ENCODE measurements at places on chromosomes 4 and X.

DNA sequence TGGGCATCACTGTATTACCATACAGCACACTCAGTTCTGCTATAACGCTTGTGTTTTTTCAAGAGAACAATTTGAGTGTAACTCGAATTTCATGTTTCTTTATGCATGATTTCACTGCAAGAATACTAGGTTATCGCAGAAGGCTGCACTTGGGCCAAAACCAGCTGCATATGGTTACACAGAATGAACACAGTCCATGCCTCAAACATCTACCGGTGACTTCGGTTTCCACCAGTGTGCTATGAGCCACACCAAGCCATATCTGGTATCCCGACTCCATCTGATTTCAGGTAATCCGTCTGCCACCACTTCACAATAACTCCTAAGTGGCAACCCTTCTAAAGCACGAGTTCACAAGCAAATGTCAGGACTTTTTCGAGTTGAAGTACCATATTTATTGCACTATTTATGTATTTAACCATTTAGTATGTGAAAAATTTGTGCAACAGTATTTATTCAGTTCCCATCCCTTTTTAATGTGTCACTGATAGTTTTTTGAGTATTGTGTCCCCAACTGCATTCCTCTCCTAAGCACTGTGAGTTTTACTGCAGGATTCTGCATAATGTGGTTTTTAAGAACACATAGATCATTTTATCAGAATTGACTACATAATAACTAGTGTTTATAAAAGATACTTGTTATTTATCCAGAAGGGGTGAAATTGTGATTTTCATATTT lies 111.8 kb downstream of the APBB2 start:
- DNase-seq, result no peak

DNA sequence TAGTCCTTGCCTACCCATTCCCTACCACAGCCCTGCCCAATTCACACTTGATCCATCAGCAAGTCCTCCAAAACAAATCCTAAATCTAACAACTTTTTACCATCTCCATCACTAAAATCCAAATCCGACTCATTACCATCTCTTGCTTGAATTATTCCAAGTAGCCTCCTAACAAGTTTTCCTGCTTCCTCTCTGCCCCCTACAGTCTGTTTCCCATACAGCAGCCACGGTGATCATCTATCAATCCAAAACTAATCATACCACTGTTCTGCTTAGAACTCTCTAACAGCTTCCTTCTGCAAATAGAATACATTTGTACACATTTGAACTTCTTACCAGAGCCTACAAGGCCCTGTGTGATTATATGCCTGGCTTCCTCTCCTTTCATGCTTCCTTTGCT lies 133.0 kb downstream of the SHROOM4 start:
- peak; percentile 2 for DNase-seq

DNA sequence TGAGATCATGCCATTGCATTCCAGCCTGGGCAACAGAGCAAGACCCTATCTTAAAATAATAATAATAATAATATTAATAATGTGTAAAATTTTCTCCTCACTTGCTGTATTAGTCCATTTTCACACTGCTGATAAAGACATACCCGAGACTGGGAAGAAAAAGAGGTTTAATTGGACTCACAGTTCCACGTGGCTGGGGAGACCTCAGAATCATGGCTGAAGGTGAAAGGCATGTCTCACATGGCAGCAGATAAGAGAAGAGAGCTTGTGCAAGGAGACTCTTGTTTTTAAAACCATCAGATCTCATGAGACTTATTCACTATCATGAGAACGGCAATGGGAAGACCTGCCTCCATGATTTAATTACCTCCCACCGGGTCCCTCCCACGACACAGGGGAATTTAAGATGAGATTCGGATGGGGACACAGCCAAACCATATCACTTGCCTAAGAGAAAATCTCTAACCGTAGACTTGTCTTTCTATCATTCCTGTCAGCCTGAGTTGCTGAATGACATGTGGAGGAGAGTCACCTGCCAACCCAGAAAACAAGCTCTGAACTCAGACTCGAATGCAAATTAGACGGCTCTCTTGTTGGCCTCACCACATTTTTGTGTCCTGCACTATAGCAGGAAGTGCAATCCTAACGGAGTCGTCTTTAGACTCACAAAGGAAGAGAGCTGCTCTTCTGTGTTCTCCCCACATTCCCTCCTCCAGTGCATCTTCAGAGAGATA lies 51.9 kb upstream of the DCTD start:
- DNase-seq, result no peak

DNA sequence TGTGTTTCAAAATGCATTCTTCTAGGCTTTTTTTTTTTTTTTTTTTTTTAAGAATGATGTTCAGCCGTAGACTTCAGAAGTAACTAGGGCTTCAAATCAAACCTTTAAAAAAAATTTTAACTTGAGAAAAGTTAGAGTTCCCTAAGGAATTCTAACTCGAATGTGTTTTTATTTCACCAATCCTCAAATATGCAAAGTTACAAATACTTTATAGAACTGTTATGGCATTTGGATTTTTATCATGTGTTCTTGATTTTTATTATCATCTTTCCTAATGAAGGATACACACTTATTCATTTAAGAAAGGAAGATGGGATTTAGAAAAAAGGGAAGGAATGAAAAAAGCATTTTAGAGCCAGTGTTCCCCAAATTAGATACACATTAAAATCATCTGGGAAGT lies 200.6 kb upstream of the LDB2 start:
- DNase-seq, result no peak

All from hematopoietic multipotent progenitor cell treated with erythropoietin and hydrocortisone succinate and interleukin-3 and kit ligand, for 6 days (in vitro differentiated cells).